Activated T-cell treated with anti-CD3 and anti-CD28 coated beads, Interleukin-2, amount 50 U/mL, for 48 hours (primary cell): ENCODE measurements at places on chromosomes 12 and 14.

DNA sequence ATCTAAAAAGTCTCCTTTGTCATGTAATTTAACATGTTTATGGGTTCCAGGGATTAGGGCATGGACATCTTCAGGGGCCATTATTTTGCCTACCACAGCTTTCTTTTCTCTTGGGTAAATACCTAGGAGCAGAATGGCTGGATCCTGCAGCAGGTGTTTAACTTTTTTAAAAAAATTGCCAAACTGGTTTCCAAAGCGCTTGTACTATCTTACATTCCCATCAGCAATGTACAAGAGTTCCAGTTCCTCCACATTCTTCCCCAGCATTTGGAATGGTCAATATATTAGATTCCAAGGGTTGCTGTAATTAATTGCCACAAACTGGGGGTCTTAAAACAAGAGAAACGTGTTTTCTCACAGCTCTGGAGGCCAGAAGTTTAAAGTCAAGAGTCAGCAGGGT is 27.7 kb upstream of the MYL2 start:
- DNase-seq = no peak

- no peak for DNase-seq
Measured at GRCh38 chr14:32896979-32897697, 41.5 kb upstream of the NPAS3 start.

- DNase-seq = no peak
Measured at GRCh38 chr14:22472935-22473854, 115.8 kb downstream of the DAD1 start.

DNA sequence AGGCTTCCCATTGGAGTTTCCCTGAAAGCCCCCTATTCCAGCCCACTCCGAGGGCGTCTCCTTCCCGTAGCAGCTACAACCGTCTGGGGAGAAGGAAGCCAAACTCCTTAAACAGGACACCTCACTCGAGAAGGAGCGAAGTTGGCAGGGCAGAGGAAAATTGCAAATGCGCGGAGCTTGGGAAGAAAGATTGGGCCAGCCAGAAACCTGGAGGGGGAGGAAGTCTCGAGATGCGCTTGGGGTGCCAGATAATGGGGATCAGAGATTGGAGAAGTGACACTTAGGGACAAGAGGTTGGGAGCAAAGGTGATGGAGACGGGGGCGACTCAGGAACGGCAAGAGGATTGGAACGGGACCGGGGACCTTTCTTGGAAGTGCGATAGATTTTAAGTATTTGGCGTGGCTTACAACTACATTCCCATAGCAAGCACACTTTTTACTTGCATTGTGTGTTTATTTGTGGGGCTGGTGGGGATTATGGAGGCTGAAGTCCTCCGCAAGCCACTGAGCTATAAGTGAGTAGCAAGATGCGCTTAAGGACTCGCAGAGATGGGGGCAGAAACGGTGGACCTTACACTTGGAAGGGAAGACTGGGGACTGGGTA is 926 bp downstream of the HRK start:
- peak; percentile 26 for DNase-seq
